ENCODE measurements at places on chromosomes 3 and 15.

- DNase-seq: no peak
Observed at GRCh38 chr15:30794388-30794787, 109.3 kb upstream of the FAN1 start.

DNA sequence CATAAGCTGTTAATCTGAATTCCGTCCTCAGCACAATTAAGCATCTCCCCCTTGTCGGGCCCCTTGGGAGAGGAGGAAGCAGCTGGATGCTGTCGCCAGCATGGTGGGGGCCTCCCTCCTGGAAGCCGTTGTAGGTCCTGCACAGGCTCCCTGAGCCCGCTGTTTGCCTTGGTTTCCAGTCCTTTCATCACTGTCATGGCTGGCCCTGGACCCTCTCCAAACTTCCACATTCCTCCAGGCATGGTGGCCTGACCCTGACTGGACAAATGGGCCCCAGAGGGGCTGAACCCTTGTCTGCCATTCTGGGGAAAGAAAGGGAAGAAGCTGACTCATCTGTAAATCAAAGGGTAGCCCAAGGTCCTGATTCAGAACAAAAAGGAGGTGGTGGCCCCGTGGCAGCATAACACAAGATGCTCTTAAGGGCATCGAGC is 300.5 kb upstream of the LRRFIP2 start:
- no peak for DNase-seq

- DNase-seq: no peak
Observed at GRCh38 chr15:96245252-96245651, 85.2 kb upstream of the NR2F2 start.

DNA sequence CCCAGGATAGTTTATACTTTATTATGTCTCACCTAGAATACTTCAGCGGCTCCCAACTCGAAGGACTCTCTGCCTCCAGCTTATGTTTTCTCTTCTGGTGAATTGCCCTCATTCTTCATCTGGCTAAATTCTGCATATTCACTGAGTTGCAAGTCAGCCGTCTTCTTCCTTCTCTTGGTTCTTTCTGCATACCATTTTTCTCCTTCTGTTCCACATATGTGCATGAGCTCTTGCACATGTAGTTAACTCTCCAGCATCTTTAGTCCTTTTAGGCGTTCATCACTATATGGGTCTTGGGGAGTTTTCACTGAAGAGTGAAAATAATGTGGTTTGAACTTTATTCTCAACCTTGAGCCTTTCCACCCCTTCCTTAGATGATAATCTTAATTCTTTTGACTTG is 70.1 kb downstream of the AP4E1 start:
- no peak for DNase-seq

GRCh38 chr15:42056934-42057798 is 36.3 kb upstream of the PLA2G4E start:
- DNase-seq: peak; percentile 13

GRCh38 chr3:192751148-192751547 is 23.8 kb upstream of the FGF12 start:
- no peak for DNase-seq

- no peak for DNase-seq
Observed at GRCh38 chr15:86647810-86648440, 568.3 kb downstream of the AGBL1 start.

- no peak for DNase-seq
Observed at GRCh38 chr3:125585595-125586223, 9.6 kb downstream of the OSBPL11 start.

- no peak for DNase-seq
Observed at GRCh38 chr3:106323586-106323985, 454.8 kb upstream of the CBLB start.

- DNase-seq: no peak
Observed at GRCh38 chr3:185976100-185976499, 38.3 kb upstream of the TRA2B start.

DNA sequence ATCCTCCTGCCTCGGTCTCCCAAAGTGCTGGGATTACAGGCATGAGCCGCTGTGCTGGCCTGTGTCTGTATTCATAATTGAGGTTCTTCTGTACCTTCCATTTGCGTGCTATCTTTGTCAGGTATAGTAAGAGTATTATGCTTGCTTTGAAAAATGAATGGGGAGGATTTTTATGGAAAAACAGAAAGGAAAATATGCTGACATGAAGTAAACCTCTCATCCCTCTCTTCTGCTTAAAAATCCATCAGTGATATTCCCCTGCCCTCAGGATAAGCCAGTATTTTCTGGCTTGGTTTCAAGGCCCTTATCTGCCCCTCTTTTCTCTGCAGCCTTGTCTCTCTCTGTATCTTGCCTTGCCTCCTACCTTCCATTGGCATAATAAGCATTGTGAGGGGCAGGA is 80.7 kb downstream of the NR1D2 start:
- DNase-seq: no peak

GRCh38 chr3:171398343-171398742 is 61.9 kb downstream of the TNIK start:
- no peak for DNase-seq

- no peak for DNase-seq
Observed at GRCh38 chr15:80507638-80508316, 103.6 kb downstream of the ARNT2 start.

- DNase-seq: no peak
Observed at GRCh38 chr15:69795601-69796000, 302.1 kb downstream of the TLE3 start.

GRCh38 chr3:160477750-160478149 is 28.2 kb upstream of the TRIM59 start:
- DNase-seq: no peak

DNA sequence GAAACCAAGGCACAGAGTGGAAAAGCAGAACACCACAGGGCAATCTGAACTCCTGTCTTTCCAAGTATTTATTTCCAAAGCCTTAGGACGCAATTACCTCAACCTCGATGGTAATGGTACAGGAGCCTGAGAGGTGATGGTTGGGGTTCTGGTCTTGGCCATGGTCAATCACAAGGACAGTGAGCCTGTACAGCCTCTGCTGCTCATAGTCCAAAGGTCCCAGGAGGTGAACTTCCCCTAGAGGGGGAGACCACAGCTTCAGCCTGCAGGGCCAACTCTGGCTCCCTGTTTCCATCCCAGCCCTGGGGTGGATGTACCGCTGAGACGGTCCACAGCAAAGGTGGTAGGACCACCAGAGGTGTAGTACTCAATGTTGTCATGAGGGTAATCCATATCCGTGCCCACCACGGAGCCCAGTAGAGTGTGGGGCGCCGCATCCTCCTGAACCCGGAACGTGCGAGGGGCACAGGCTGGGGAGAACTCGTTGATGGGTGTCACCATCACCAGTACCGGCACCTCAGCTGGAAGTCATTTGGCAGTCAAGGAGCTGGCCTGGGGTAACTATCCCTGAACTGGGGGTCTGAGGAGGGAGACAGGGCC is 6.1 kb downstream of the CDHR4 start:
- no peak for DNase-seq

GRCh38 chr3:147669077-147669476 is 259.9 kb downstream of the ZIC1 start:
- no peak for DNase-seq

DNA sequence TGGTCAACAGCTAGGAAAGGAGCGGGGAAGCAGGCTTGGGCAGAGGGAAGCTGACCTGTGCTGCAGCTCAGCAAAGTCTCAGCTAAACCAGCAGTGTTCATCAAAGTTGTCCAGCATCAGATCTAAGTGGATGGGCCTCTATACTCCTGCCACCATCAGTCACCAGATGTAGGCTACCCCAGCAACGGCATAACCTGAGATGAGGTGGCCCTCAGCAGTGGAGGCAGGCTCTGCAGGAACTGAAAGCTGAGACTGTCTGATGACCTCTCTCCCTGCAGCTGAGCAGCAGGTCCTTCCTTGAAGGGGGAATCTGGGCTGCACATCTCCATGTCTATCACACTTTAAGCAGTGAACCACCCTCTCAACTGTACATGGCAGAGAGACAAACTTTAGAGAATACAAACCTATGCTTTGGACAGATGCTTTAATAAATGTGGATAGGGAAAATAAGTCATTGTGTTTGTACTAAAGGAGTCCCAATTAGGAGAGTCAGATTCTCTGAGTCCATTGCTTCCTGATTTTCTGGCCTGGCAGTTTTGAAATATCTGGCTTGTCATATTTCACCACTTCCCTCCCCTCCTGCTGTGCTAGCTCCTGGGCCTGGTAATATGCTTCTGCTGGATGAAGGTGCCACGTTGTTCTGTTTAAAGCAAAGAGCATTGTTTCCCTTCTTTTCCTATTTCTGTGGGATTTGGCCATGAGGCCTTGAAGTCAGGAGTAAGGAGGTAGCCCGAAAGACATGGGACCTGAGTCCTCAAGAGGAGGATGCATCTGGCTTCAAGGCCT is 11.1 kb upstream of the PSTPIP1 start:
- no peak for DNase-seq

GRCh38 chr3:109563149-109563548 is 225.8 kb upstream of the DPPA4 start:
- peak; percentile 17 for DNase-seq

DNA sequence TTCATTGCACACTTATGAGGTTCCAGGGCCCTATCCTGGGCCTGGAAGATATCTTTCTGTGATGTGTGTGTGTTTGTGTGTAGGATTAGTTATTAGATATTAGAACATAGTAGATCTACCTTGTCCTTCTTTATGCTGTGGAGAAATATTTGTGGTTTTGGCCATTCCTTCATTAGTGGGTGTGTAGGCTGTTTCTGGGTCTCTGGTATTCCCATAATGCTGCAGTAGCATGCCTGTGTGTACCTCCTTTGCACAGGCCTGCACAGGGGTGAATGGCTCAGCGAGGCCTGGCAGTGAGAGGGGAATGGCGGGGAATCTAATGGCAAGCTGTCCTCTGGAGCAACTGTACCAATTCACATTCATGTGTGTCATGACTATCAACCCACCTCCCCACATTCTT is 125.8 kb upstream of the MRPS22 start:
- DNase-seq: no peak

- no peak for DNase-seq
Observed at GRCh38 chr3:134453631-134454030, 32.2 kb downstream of the ANAPC13 start.

GRCh38 chr3:31890742-31891469 is 90.2 kb downstream of the OSBPL10 start:
- DNase-seq: no peak

GRCh38 chr3:180378496-180378895 is 223.5 kb upstream of the TTC14 start:
- no peak for DNase-seq

GRCh38 chr15:63332367-63333124 is 49.1 kb downstream of the CA12 start:
- no peak for DNase-seq

DNA sequence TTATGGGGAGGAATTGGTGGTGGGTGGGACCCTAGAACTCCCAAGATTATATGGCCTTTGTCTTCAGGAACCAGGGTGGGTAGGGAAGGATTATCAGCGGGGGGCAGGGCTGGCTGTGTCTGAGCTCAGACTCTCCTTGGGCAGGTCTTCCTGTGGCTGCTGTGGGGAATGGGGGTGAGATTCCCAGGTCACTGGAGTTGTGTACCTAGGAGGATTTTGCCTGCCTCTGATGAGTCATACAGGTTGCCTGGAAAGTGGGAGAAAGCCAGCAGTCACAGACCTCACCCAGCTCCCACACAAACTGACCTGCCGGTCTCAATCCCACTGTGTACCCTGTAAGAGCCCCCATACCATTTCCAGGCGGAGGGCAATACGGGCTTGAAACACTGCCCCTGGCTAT is 209.9 kb upstream of the CNTN3 start:
- DNase-seq: no peak

- no peak for DNase-seq
Observed at GRCh38 chr3:121072133-121072532, 164.1 kb downstream of the STXBP5L start.

- no peak for DNase-seq
Observed at GRCh38 chr3:89314454-89315098, 207.2 kb downstream of the EPHA3 start.

GRCh38 chr3:51982352-51982837 is 940 bp upstream of the ACY1 start:
- DNase-seq: no peak

DNA sequence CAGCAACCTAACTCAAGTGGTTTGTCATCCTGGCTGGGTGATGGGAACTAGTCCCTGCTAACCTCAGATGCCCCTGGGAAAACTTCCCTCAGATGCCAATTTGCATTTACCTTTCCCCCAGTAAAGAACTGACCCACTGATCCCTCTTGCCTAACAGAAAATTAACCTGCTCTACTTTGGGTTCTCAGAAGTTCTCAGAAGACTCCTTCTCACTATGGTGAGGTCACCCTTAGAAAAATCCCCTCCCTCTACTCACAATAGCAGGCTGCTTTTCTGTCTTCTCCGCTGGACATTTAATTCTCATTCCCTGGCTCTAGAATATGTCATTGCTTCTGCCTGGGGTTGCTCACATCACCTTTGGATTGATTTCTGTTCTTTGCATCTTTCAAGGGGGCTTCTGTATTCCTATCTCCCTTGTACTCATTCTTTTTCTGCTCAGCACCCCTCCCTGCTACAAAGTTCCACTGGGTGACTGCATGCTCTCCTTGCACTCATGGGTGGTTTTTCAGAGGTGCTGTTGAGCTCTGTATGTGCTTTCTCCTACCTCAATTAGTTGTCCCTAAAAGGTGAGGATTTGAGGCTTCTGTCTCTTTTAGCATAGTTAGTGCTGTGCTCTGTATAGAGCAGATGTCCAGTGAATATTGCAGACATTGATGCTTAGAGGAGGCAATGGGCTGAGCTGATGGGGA is 869 bp downstream of the PLA1A start:
- DNase-seq: no peak

DNA sequence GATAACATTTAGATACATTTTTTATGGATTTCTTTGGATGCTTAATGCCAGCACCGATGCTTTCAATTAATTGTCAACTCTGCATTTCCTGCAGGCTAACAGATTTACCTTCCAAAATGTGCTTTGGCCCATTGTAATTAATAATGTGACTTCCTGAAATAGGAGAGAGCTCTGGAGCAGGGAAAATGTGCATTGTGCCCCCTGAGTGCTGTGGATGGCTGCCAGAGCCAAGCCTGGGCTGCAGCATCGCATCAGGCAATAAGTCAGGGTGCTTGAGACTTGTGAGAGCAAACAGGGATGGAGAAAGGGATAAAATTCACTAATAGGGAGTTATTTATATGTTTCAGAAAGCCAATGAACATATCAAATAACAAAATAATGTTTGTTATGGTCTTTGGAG is 133.8 kb downstream of the MOBP start:
- DNase-seq: no peak

DNA sequence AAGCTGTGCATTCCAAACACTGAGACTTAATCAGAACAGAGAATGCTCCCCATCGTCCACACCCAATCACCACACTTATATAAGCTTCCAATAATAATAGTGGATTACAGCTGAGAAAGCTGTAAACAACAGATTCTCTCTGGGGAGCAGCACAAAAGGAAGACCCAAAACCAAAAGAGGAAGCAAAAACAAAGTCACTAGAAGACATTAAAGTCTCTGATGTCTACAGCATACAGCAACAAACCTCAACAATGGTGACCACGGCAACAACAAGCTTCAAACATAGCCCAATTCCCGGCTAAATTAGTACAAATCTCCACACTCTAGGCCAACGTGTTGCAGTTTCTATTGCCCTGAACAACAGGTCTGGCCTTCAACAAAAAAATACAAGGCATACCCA is 37.7 kb downstream of the ZDHHC23 start:
- no peak for DNase-seq

Measured in T-helper 17 cell (primary cell).